ENCODE measurements at places on chromosomes 5 and 9.

GRCh38 chr9:69643098-69643497 is 29.1 kb downstream of the APBA1 start:
- DNase-seq, result no peak

DNA sequence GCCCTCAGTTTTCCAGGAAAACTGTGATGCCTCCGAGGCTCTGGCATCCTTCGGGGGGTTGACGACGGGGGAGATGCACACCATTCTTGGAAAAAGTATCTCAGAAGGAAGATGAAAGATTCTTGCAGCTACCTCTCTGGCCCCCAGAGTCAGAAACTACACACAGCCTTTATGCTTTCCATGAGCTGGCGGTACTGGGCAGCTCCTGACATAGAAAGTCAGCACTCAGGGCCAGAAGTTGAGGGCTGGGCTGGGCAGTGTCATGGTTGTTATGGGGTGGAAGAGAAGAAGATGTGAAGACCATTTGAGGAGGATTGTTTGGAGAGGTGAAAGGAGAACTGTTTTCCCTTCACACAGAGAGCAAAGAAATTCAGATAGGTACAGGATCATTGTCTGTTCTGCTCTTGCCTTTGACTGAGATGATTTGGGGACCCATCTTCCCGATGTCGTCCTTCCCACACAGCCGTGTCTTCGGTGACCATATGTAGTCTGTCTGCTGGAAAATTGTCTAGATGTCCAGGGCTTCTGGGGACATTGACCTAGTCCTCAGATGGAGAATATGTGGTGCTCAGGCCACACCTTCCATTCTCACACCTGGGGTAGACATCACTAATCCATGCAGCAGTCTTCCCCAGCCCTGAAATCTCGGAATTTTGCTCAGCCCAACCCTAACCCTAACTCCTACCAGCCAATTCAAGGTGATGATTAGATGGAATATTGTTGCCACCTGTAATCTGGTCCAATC is 237.1 kb downstream of the CACNA1B start:
- DNase-seq, result no peak

DNA sequence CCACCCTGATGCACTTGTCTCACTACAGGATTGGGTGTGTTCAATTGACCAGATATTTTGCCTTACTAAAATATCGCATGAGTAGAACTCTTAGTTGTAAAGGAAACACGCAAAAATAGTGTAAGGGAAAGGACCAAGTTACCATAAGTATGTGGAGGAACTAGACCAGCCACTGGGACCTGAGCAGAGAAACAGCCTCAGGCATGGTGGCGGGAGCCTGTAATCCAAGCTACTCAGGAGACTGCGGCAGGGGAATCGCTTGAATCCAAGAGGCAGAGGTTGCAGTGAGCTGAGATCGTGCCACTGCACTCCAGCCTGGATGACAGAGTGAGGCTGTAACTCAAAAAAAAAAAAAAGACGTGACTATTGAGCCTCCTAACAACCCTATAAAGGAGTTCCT is 117.9 kb upstream of the SPATA31C2 start:
- no peak for DNase-seq

DNA sequence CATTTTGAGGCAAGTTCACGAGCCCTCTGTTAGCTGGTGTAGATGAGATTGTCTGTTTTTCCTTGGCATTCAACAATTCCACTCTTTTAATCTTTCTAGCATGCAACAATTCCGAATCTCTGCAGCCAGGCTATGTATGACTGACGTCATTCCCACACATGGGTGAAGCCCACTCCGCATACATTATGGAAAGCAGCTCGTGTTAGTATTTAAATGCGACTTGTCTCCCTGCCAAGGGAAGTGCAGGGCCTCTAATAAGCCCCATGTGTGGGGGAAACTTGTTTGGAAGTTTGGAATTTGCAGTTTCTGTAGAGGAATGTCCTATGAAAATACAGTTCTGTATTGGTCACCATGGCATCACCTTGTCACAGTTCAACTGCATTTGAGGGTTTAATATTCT is 146.0 kb upstream of the FBXL7 start:
- no peak for DNase-seq

DNA sequence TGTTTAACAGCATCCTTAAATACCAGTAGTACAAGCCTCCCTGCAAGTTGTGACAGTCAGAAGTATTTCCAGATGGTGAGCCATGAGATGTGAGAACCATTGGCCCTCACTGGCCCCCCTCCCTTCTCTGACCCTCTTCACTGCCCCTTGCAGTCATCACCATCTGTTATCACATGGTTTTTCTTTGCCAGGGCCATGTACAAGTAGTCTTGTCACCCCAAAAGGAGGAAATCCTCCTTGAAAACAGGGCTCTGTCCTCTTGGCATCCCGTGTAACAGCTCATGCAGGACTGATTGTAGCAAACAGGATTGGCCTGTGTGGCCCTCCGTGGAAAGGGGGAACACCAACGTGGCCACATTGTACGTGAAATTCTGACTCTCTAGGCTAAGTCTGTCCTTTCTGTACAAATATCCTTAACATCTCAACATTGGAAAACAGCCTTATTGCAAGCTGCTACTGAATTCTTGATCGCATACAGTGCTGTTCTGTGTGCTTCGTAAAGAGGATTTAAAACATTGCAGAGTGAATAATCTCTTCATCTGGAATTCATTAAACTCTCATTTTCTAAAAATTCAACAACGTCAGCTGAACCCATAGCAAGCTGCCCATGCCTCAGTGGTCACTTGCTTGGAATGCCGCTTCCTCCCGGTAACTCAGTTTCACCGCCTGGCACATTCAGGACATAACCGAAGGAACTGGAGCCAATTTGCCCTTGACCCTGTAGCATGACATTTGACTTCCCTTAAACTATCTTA is 171.7 kb downstream of the ATPSCKMT start:
- no peak for DNase-seq

- no peak for DNase-seq
These were observed 74.5 kb downstream of the APTX start for GRCh38 chr9:32926911-32927310.

GRCh38 chr9:97524424-97524823 is 23.0 kb downstream of the TMOD1 start:
- DNase-seq, result no peak

DNA sequence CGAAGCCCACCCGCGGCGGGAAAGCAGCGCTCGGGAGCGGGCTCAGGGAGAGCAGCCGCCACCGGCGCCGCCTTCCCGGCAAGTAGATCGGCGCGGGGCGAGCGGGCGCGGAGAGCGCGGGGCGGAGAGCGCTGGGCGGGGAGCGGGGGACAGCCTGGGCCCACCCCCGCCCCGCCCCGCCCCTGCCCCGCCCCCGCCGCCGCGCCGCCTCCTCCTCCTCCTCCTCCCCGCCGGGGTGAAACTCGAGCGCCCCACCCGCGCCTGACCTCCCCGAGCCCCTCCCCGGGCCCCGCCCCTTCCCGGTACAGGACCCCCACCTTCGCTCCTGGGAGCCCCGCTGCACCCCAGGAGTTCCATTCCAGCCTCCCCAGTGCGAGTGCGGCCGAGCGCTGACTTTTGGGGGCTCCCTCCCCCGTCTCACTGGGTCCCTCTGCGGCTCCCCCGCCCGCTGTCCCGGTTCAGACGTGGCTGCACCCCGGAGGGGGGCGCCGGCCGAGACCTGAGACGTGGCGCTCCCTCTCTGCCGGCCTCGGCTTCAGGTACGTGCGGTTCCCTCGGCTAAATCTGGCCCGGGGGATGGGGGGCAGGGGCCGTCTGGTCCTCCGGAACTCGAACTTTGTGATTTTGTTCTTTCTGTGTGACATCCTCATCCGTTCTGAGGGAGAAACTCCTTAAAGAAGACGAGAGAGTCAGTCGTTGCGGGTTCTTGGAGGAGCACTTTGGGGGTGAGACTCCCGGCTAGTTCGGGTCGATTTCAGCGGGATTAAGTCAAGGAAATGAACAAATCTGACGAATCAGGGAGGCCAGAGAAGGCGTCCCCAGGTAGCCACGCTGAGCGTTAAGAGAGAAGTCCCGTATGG is at the start of gene SEMA5A:
Gene SEMA5A (minus strand): TSS at position 84 of the 860 bp plus-strand sequence. CDS start 166,129 bp downstream, outside the sequence.
- no peak for DNase-seq

DNA sequence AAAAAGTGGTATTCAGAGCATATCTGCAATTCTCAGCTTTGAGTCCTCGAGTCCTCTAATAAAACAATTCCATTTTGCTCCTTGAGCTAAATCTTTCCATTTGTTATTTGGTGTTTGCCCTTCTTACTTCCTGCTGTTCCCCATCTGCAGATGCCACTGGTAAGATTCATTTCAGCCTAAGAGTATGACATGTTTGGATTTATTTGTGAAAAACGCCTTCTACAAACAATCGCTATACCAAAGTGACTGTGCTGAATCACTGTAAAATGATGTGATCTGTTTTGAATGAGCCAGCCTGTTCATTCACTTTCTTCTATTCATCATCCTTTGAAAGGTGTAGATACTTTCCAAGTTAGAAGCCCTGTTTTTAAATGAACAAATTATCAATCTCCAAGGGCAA is 27.7 kb downstream of the KCTD16 start:
- DNase-seq, result no peak

DNA sequence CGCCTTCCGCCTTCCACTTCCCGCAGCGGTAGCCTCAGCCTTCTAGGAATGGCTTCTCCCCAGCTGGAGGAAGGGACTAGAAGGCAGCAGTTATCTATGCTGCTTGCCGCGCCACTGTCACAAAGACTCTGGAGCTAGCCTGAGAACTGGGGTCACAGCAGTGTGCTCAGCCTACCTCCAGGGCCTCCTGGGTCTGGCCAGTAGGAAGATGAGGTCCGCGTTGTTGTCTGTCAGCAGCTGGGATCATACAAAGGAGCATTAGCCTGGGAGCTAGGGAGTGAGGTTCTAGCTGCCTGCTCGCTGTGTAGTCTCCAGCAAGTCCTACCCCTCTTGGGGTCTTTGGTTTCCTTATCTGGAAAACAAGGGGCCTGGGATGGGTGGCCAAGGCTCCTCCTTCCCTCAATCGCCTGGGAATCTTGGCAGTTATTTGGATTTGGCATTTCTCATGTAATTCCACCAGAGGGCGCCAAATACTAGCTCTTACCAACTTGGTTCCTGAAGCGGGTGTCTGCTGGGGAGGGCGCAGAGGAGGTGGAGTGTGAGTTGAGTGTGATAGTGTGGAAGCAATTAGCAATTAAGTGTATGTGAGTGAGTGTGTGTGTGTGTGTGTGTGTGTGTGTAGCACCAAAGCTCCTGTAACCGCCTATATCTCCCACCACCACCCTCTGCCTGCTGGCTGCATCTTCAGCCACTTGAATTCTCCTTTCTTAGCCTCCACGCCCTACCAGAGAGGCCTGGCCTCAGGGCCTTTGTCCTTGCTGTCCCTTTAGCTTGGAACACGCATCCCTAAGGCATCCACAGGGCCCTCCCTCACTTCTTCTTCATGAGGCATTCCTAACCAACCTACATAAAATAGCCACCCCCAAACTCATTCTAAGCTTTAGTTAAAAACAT is 97.1 kb downstream of the ENTREP1 start:
- peak; percentile 71 for DNase-seq

- no peak for DNase-seq
These were observed 251.7 kb upstream of the WWC1 start for GRCh38 chr5:168039566-168040248.

- DNase-seq, result no peak
These were observed 49.5 kb upstream of the TGFBR1 start for GRCh38 chr9:99055384-99055783.

- no peak for DNase-seq
These were observed 474 bp downstream of the HMGCR start for GRCh38 chr5:75337366-75338021.

GRCh38 chr5:132961887-132962286 is 1.5 kb downstream of the AFF4 start:
- no peak for DNase-seq
